ENCODE measurements at places on chromosomes 1 and 21. TPM values are rescaled to one million over a fixed set of nuclear protein-coding genes. Genes with fewer than 3 reads are reported as not detected.
A peak's percentile ranks its signal among the peaks of the same experiment; 100 is the strongest.

DNA sequence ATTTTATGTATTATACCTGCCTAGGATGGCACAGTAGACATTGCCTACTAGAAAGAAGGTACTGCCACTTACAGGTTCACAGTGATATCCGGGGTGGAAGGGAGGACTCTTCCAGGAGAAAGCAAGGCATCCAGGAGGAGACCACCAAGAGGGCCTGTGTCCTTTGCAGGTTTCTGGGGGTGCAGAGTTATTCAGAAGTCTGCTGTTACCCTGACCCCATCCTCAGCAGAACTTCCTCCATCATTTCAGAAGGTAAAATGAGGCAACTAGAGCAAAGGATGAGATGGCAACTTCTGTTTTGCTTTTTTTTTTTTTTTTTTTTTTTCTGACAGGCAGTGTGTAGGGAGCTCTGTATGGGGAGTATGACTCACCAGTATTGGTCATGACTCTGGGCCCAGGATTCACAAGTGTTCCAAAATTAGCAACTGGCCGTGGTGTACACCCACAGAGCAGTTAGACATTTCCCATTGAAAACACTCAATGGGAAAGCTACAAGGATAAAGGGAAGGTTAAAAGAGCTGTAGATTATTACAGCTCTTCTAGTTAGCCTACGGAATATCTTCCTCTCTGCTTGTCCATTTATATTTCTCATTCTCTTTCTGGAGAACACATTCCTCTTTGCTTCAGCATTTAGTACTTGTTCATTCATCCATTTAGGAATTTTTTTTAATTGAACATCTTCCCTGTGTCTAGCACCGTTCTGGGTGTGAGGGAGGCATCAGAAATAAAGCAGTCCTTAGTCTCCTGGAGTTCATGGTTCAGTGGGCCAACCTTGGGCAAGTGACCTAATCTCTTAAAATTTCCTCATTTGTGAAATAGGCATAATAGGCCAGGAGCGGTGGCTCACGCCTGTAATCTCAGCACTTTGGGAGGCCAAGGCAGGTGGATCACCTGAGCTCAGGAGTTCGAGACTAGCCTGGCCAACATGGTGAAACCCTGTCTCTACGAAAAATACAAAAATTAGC, 50.5 kb upstream of the PPP2R5A start:
- peak; percentile 86 for DNase-seq

GRCh38 chr21:31710586-31710985, 21.3 kb downstream of the SCAF4 start:
- DNase-seq: no peak

DNA sequence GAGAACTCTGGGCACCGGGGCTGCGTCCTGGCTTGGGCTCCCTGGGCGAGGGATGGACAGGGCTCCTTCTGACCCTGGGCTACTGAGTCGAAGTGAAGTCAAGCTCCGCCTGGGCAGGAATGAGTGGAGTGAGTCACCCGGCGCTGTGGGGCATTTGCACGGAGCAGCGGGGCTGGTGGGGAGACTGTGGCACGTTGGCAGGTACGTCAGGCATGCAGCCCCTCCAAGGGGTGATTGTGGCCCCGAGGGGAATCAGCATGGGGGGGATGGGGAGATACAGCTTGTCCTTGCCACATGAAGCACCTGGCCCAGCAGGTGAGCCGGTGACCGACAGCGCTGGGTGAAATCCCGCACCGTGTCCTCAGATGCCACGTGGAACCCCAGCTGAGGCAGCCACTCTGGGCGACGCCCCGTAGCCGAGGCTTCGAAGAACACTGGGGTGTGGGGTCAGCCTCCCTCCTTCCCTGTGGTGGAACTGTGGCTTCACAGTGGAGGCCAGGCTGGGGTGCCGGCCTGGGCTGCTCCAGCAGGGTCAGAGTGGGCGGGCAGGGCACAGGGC, 62.3 kb downstream of the COL18A1 start:
- DNase-seq: no peak

DNA sequence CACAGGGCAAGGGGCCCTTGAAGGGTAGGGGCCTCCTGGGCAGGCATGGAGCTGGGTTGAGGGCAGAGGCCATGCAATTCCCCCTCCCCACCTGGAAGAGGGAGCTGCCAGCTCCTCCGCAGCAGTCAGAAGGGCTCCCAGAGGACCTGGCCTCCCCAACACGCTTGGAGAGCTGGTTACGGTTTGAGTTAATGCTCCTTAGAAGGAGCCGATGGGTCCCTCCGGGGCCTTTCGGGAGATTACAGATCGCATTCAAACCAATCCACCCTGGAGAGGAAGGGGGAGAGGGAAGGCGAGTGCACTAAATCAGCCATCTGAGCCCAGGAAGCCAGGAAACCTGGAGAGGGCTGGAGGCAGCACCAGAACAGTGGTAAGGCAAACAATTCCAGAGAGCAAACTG, 106.3 kb upstream of the CSF3R start:
- DNase-seq: no peak

- DNase-seq: peak; percentile 70
Measured at GRCh38 chr21:26961698-26962097, 5.2 kb downstream of the ADAMTS5 start.

DNA sequence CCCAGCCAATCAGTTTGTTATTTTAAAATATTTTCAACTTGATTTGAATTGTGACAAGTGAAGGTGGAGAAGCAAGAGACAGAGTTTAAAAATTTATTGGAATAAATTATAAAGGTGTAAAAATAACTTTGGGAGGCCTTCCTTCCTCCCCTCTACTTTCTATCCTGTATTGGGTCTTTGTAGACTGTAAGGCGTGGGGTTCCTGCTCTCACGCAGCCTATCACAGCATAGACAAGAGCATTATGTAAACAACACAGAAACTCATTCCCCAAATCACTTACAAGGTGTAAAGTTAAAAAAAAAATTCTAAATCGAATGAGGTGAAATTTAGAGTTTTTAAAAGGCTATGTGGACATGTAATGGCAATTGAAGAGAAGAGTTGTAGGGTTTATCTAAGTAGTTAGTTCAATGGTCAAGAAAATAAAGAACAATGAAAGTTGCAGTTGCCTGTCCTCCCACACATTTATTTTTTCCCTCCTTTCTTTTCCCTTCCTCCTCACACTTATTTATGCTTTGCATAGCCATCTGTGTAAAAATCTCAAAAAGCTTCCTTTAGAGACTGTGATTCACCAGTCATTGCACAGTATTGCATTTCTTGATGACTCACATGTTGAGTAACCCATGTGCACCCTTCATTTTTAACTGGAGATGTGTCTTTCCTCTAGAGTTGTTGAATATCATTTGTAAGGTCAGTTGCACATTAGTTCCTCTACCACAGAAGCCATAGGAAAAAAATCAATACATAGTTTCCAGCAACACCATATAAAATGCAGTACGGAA, 242.2 kb downstream of the PTPRC start:
- DNase-seq: no peak

- no peak for DNase-seq
Measured at GRCh38 chr1:149879556-149879955, 19.8 kb upstream of the BOLA1 start.

DNA sequence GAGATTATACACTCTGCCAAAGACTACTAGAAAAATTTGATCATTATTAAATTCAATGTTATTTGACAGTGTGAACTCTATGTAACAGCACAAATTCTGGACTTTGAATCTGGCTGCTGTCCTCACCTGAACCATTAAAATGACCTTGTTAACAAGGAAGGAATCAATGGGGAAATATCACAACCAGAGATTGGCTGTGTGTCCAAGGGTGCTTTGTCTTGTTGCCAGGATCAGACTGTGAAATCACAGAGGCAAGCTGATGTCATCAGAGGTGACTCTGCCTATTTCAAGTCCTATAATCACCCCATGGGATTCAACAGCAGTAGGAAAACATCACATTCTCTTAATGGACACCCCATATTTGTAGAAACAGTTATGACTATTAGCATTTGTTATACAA, 46.8 kb downstream of the ADAMTS5 start:
- DNase-seq: no peak

DNA sequence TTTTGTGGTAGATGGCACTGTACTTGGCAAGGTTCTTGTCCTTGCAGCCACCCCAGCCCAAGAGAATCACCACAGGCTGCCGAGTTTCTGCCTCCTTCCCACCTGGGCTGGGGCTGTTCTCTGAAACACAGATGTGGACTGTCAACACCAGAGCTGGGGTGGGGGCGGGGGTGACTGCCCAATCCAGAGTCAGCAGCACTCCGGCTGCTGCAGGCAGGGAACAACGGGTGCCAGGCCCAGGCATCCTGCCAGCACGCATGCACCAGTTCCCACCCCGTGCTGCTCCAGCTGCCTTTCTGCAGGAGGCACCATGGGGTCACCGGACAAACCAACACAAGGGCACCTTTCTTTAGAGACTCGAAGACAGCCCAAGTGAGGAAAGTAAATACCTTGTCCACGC, 14.1 kb downstream of the TMEM53 start:
- DNase-seq: peak; percentile 82

DNA sequence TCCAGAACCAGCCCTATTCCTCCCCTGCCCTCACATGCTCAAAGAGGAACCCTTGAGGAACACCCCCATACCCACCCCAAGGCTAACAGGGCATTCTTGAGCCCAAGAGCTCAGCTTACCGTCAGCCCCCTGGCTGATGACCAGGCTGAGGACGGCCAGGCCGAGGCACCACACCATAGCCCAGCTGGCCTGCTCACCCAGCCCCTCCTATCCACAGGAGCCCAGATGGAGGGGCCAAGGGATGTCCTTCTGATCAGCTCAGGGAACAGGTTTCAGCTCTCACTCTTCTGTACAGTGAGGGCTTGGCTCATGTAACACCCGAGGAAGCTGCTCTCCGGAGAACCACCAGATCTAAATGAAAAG, 2.2 kb downstream of the IGSF9 start:
- DNase-seq: no peak

DNA sequence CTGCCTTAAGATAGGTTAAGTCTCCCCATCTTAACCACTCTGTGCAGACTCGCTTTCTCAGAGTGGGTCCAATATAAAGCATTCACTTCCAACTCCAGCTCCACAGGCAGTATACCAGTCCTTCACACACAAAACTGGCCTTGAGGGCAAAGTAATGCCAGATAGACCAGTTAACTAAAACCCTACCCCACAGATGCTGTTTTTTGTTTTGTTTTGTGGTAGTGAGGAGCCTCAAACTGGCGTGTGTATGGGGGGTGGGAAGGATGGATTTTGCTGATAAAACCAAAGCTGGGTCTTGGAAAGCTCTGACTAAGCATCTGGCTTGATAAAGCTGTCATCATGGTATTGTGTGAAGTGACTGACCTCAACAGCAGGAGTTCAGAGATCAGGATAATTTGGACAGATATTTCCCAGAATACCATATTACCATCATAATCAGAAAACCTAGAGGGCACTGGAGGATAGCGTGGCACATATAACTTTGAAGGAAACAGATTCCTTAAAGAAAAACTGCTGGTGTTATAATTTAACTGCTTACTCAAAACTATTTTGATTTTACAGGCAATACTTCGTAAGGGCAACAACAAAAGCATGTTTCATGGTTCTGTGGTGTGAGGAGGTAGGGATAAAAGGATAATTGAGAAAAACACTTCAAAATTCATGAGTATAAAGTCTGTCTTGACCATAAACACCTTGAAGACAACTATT, 29.6 kb upstream of the CPLANE2 start:
- no peak for DNase-seq

- peak; percentile 21 for DNase-seq
Measured at GRCh38 chr1:48227165-48228013, 4.9 kb downstream of the SLC5A9 start.

- no peak for DNase-seq
Measured at GRCh38 chr1:91753878-91754277, 132.1 kb downstream of the TGFBR3 start.

- no peak for DNase-seq
Measured at GRCh38 chr1:230747890-230748800, 957 bp downstream of the CAPN9 start.

DNA sequence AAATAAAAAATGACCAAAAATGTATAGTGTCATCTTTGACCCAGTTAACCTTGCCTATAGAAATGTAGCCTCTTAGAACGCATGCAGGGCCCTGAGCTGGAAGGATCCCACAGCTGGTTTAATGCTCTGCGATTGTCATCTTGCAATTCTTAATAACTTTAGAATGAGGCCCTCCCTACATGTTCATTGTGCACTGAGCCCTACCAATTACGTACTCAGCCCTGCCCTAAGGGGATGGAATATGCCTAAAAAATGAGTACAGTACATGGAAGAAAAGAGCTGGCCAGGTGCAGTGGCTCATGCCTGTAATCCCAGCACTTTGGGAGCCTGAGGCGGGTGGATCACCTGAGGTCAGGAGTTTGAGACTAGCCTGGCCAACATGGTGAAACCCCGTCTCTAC, 57.8 kb upstream of the BCAR3 start:
- no peak for DNase-seq

DNA sequence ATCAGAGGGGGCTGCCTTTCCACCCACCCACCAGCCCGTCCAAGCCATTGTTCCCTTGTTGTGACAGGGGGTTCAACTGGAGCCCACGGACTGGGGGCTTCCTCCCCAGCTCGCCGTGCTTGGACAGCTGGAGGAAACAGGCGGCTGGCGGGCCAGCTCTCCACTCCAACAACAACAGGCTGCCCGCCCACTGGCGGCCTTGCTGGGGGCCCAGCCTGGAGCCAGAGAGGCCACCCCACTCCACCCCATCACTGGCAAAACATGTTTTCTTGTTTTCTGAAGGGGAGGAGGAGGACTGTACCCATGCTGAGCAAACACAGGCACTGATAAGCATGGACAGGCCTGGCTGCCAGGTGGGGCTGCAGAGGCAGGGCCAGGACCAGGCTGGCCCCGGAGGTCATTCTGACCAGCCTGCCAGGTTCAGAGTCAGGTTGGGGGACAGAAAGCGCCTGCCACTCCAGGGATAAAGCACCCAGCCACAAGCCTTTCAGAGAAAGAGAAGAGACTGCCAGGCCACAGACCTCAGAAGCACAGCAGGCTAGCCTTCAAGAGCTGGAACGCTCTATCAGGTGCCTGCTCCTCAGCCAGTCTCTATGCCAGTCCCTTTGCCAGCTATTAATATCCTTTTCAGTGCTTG, 32.8 kb downstream of the GJA4 start:
- DNase-seq: no peak

GRCh38 chr1:159853417-159854115, 8.9 kb downstream of the VSIG8 start:
- DNase-seq: peak; percentile 27

GRCh38 chr1:155526356-155526755, 36.2 kb downstream of the ASH1L start:
- no peak for DNase-seq

DNA sequence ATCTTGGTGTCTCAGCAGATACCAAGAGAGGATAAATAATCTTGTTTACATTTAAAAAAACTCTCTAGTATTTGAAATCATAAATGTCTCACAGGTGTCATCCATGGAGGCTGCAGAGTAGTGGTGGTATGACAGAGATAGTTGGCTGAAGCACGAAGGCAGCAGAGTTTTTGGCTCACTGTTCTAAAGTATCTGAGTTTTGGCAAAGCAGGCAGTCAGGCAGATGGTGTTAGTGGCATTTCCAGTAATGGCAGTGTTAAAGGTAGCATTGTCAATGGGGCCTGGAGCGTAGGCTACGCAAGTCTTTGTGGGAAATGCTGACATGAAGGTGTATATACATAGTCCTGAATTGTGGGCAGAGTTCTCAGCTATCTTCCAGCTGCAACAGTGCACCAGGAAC, 68.5 kb upstream of the HSD17B7 start:
- DNase-seq: no peak

GRCh38 chr1:37477198-37477931, 3.0 kb downstream of the ZC3H12A start:
- peak; percentile 39 for DNase-seq

GRCh38 chr1:48356901-48357300, 115.1 kb downstream of the SPATA6 start:
- DNase-seq: peak; percentile 7

MX1 gene
- 3.8 TPM for total RNA-seq

EFCAB7 gene
- total RNA-seq: 9.8 TPM

KCNK2 gene
- total RNA-seq: 3.7 TPM

RHBDL2 gene
- total RNA-seq: 0.35 TPM

SPAG17 gene
- total RNA-seq: 1.2 TPM

PRAMEF18 gene
- not detected for total RNA-seq

Data from muscle of leg (tissue), 16 donors.